ENCODE measurements at places on chromosomes 12 and 14. TPM values are rescaled to one million over a fixed set of nuclear protein-coding genes. Genes with fewer than 3 reads are reported as not detected.

A2M gene
- 42.7 TPM for total RNA-seq

SERPINA6 gene
- total RNA-seq, result not detected

CMKLR1 gene
- total RNA-seq, result 0.33 TPM

NOC4L gene
- total RNA-seq, result 11.8 TPM

AKAP3 gene
- 2.6 TPM for total RNA-seq

BATF gene
- not detected for total RNA-seq

FICD gene
- 7.9 TPM for total RNA-seq

ASCL1 gene
- not detected for total RNA-seq

ANO4 gene
- total RNA-seq, result 1.3 TPM

SOAT2 gene
- total RNA-seq, result not detected
